ENCODE measurements at places on chromosomes 5 and 9.

DNA sequence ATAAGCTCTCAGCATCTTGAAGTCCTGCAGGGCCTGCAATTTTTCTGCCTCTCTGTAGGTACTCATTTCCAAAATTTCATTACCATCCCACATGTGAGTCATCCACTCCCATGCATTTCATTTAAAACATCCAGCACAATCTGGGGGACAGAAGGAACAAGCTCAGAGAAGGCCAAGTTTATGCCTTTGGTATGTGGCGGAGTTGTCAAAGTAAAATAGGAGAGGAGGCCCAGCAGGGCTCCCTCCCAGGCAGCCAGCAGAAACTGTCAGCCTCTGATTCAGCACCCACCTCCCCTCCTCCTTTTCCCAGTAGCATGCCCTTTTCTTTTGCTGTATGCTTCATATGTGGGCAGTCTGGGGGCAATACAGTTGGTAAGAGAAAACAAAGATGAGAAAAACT lies 126.4 kb upstream of the ZNF366 start:
- no peak for DNase-seq

- DNase-seq, result no peak
These were observed 42.3 kb upstream of the CXXC5 start for GRCh38 chr5:139605887-139606286.

DNA sequence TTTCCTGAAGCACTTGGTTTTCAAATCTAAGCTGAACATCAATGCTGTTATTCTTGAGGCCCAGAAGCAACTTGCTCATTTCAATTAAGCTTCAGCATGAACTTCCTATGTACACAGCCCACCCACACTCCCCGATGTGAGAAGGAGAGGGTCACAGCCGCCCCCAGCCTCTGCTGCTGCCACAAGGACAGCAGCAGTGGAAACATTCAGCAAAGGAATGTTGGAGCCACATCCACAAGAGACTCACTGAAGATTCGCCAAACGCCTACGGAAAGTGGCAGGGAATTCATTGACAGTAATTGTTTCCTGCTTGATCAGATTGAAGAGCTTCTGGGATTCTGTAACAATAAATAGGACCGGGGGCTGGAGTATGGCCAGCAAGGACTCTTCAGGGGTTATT lies 2.9 kb downstream of the TGFBI start:
- no peak for DNase-seq

DNA sequence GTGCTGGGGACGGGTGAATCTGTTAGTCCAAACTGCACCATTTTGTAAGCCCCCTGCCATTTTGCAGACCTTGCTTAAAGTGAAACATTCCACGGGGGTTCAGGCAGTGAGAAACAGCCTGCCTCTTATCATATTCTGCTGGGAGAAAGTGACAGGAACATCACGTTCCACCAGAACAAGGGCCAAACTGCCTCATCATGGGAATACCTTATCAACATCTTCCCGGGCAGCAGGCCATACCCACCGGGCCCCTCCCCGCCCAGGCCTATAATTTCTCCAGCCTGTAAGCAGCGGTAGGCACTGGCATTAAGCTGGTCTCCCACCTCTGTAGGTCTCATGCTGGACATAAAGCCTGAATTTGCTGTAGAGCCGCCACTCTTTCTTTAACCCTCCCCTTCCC lies 1.5 kb upstream of the CFAP77 start:
- DNase-seq, result no peak

GRCh38 chr5:129506086-129506485 lies 46.0 kb downstream of the ADAMTS19 start:
- DNase-seq, result no peak
